ENCODE measurements at places on chromosomes 1 and 21.

GRCh38 chr1:176854121-176854520 is 310.4 kb downstream of the ASTN1 start:
- DNase-seq = no peak

- no peak for DNase-seq
Measured at GRCh38 chr1:193437785-193438184, 251.4 kb upstream of the B3GALT2 start.

- no peak for DNase-seq
Measured at GRCh38 chr21:39083377-39084008, 99.8 kb downstream of the PSMG1 start.

GRCh38 chr1:158454537-158454936 is 7.1 kb upstream of the OR10K1 start:
- DNase-seq = no peak

GRCh38 chr21:41992576-41992975 is 17.6 kb downstream of the ZBTB21 start:
- DNase-seq = no peak

DNA sequence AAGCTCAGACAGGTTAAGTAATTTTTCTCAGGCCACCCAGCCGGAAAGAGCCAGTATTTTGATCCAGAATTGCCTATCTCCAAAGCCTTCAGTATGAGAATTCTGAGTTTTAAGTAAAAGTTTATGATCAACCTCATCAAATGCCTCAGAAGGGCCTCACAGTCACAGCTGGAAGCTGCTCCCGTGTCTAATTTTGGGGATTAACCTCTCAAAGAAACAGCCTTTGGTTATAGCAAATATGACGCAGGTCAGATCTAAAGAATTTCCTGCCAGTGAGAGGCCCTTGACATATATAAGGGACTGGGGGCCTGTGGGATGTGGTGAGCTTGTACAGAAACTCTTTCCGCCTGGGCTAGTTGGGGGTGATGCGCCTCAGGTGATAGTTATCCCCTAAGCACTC is 2.3 kb downstream of the EXTL1 start:
- DNase-seq = no peak

GRCh38 chr1:218377143-218377660 is 32.1 kb downstream of the TGFB2 start:
- DNase-seq = peak; percentile 32

DNA sequence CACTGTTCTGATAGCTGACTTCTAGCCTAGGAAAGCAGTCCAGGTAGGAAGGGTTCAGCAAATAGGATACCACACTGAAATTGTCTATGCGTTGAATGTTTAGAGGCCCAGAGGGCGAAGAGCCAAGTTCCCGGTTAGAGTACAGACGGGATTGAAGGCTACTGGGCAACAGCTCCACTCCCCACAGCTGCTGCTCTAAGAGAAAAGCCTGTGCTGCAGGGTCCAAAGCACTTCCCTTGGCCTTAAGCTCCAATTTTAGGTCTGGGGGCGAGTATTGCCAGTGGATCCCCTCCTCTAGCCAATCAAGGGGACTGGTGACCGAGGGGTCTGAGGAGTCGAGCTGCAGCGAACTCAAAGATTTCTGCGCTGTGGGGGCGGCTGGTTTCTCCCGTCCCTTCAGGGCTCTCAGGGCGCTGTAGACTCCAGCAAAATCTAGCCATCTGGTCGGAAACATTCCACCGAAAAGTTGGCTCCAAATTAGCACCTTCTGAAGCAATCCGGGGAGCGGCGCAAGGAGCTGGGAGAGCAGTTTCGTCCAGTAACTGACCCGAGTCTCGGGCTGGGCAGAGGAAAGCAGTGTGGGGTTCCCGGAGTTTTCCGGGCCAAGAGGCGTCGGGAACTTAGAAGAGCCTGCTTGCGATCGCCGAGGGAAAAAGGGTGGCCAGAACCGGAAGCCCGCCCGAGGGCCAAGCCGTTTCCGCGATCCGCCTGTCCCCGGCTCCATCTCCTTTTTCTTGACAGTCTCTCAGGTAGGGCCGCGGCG is 748 bp downstream of the PPP1R15B start:
- no peak for DNase-seq

DNA sequence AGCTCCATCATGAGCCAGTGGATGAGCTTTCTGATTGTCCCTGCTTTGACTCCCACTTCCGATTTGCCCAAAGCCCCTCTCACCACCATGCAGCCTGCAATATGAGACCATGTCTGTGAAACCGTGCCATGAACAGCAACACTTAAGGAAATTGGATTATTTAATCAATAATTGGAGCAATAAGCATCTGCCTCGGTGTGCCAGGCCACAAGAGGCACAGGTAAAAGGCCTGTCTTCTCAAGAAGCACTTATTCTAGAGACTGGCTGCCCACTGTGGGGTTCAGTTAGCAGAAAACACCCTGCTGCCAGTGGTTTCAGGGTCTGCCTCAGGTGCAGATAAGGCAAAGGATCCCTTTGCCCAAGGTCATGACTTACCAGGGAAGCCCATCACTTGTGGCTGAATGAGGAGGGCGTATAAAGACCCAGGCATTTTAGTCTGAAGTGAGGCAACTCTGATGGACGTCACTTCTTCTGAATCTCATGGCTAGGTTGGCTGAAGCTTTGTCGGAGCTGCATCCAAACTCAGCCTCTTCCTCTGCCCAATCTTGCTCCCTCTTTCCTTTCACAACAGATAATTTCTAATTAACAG is 7.1 kb upstream of the CHI3L2 start:
- DNase-seq = no peak

DNA sequence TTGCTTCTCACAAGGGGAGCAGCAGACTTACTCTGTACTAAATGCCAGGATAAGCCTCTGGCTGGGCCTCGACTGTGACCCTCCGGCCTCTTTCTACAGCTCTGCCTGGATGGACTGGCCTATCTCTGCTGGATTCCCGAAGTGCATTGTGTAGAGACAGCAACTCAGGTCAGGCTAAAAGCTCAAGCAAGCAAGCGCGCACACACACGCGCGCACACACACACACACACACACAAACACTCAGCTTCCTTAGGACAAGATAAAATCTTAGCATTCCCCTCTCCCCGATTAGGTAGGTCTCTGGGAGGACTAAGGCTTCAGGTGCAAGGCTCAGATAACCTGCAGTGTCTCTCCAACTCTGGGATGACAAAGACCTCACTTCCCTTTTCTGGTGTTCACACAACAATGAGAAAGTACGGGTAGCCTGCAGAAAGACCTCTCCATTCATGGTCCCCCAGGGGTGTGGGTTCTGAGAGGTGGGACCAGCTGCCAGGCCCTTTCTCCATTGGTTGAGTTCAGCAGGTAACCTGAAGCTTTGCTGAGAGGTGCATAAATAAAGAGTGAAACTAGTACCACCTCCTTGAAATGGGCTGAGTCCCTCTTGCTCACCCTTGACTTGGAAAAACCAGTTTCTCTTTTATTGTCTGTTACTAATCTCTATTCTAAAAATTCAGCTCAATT is 155.1 kb upstream of the CAMK1G start:
- no peak for DNase-seq

DNA sequence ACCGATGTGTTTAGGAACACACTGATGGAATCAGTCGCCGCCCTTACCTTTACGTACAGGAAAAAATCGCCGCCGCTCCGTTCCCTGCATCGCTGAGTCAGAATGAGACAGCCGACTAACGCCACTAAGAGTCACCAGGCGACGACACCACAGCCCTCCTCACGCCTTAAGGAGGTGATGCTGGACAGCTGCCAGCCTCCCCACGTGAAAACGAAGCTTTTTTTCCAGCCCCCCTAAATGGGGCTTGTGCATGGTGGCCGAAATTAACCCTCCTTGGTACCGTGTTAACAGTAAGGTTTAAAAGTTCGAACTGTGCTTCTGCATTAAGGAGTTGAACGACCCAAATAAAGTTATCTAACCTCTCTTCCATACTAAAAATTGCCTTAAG is 511 bp downstream of the DNTTIP2 start:
- DNase-seq = peak; percentile 62

- DNase-seq = peak; percentile 54
Measured at GRCh38 chr1:18948048-18948912, 8.2 kb downstream of the IFFO2 start.

DNA sequence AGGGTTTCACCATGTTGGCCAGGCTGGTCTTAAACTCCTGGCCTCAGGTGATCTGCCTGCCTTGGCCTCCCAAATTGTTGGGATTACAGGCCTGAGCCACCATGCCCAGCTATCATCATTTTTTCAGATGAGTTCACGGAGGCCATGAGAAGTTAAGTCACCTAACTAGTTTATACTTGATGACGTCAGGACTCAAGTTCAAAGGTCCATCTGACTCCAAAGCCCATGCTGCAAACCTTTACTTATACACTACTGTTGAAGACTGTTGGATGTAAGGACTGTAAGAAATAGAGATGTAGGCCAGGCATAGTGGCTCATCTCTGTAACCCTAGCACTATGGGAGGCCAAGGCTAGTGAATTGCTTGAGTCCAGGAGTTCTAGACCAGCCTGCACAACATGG is 40.8 kb upstream of the STMN1 start:
- no peak for DNase-seq

GRCh38 chr21:42105476-42106315 is 34.6 kb downstream of the UMODL1 start:
- DNase-seq = no peak

DNA sequence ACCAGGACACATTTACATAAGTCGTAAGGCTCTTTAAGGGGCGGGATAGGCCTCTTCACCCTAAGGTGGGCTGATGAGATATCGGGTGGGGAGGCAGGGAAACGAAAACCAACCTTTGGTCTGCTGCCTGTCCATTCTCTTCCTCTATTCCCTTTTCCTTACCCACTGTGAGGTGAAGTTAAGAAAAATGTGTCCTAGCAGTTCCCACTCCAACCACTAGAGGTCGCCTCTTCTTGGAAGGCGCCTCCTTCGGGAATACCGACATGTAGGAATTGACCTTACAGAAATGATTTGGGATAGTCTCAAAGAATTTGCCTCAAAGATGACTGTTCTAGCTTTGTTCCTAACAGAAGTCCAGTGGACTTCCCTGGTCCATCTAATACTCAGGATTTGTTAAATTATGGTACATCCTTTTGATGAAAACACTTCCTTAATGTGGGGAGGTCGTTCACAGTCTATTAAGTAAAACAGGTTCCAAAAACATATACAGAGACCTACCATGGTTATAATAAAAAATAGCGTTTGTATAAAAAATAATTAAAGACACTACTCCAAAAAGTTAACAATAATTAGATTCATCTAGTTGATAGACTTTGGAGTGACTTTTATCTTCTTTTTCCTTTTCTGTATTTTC is 14.1 kb downstream of the AZIN2 start:
- no peak for DNase-seq

- DNase-seq = no peak
Measured at GRCh38 chr1:177368255-177368654, 197.5 kb downstream of the BRINP2 start.

DNA sequence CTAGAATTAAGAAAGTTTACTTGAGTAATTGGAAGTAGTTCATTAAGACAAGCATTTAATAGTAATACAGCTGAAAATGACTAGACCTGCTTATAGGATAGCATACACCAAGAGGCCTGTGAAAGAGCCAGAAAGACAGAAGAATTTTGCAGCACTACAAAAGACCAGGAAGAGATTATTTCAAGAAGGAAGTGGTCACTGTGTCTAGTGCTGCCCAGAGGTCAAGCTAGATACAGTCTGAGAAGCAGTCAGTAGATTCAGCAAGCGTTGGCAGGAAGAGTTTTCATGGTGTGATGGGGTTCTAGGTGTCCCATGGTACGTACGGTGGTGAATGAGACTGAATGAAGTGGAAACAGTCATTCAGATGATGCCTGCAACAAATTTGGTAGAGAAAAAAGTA is 31.5 kb downstream of the RGS8 start:
- DNase-seq = no peak

DNA sequence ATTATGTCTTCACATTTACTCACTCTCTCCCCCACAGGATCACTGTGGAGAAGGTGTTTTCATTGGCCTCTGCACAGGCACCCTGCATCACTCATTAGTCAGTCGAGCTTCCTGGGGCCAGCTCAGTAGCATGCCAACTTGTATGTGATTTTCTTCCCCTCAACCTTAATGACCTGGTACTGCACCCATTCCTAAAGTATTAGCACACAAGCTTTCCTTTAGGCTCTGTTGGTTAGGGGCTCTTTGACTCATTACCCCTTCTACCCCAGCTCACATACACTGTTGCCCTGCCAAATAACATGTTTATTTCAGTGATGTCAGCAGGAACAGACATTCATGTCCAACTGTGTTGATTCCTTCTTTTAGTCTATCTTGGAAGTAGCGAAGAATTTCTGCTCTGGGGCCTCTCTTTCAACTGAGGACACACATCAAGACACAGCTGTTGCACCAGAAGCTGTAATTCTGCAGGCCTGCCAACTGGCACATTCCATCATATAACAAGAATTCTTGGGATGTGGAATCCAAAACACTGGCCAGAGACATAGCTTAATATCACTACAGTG is 603.5 kb upstream of the ADAMTS5 start:
- DNase-seq = no peak

GRCh38 chr1:92567211-92567868 is 80.6 kb upstream of the GFI1 start:
- no peak for DNase-seq

DNA sequence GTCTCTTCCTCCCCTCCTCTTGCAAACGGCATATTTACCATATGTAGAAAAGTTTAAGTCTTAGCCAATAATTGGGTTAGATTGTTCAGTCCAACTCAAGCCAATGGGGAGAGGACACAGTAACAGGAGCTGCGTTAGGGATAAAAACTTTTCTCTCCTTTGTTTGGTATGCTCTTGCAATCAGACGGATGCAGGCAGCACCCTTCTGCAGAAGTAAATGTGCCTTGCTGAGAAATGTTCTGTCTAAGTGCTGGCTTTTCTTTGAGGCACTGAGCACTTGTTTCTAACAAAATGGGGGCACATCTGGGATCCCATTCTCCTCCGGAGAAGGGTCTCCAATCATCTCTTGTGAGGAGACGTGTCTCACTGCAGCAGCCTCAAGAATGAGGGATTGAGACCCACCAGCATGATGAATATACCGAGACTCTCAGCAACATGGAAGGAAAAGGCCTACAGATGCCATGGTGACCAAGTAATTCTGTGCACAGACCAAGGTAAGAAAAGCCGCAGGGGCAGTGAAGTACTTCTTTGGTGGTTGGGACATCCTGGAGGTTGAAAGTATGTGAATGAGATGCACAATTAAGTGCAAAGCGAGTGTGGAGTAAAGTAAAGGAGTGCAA is 20.7 kb upstream of the GNG4 start:
- no peak for DNase-seq

GRCh38 chr1:177631770-177632169 is 338.1 kb downstream of the SEC16B start:
- DNase-seq = no peak

DNA sequence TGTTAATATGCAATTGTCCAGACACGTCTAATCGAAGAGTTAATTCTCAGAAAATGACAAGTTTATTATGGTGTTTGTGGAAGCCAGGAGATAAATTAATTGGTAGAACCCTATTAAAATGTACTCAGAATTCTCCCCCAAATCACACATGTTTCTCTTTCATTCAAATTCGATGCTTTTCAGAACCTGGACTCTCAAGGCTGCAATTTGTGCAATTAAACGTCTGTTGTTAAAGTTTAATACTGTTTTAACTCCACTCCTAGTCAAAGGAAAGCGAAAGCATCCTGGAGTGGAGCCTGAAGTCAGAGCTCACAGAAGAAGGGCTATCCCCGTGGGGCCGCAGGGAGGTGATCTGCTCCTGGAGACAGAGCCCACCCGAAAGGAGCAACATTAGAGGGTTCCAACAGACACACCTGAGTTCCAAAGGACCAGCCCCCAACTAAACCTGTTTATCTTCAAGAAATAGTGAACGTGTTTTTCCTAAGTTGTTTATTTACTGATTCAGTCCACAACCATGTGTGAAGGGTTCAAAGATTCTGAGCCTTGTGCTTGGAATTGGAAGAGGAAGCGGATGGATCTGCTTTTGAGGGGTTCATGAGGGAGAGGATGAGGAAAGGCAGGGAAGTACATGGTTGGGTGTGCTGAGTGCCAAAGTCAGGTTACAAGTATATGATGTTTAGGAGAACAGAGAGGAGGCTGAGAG is 68.0 kb upstream of the AKT3 start:
- DNase-seq = no peak

Measured in activated CD4-positive, CD25-positive, alpha-beta regulatory T cell treated with anti-CD3 and anti-CD28 coated beads, Interleukin-2, amount 50 U/mL, for 72 hours (primary cell).